Vagina (tissue), 2 donors: ENCODE measurements at places on chromosomes 2 and 18.
A peak's percentile ranks its signal among the peaks of the same experiment; 100 is the strongest.

- no peak for DNase-seq
Observed at GRCh38 chr2:241818229-241818942, 9.4 kb downstream of the NEU4 start.

DNA sequence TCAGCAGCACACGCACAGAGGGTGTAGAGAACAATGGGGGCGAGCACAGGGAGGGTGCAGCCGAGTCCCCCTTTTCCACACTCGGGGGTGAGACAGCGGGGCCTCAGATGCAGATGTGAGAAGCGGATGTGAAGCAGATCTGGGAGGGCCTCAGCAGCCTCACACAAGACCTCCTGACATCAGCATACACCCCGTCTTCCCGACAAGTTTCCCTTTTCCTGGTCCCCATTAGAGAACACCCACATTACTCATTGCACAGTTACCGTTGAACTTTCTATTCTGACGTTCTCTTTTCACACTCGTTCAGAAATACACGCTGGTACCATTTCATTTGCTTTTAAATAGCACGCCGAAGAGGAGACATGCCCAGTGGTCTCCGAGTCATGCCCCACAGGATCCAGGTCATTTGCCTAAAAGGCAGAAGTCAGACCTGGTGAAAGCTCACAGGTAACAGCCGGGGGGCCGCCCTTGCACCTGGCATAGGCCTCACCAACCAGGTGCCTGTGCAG is 129.5 kb upstream of the ID2 start:
- peak; percentile 79 for DNase-seq

DNA sequence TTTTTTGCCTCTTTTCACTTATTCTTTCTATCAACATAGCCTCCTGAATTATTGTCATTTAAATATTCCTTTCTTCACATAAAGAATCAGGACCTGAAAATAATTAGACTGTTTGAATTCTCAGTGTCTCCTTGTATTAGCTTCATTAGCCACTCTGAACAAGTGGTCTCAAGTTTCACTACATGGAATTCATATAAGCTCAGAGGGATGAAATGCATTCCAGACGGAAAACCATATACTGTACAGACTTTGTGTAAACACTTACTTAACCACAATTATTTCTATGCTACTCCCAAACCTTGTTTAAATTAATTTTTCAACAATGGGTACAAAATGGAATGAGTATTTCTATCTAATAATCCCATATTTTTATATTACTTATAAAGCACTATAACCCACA is 53.4 kb downstream of the CHN1 start:
- DNase-seq: no peak

- no peak for DNase-seq
Observed at GRCh38 chr2:63364866-63365265, 223.4 kb downstream of the WDPCP start.

GRCh38 chr2:98607741-98608115 is 584 bp downstream of the COA5 start:
- no peak for DNase-seq

- DNase-seq: no peak
Observed at GRCh38 chr2:33321236-33321771, 155.1 kb upstream of the RASGRP3 start.

DNA sequence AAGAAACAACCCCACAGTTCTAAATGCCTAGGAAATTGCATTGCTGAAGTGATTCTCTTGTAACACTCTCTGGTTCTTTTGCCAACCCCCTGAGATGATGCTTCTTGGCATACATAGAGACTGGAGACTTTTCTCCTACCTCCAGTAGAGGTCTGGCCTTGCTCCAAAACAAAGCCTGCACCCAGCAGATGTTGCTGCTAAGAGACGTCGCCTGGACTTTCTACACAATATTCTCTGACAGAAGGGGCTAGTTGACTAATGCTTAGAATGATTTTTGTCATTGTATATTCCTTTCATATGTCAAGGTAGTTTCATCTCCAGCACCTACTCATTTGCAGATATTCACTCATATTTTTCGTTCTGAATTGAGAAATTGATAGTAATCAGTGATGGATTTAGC is 24.6 kb downstream of the SOWAHC start:
- no peak for DNase-seq
